GM12878 (cell line): ENCODE measurements at places on chromosomes 6 and 20.

DNA sequence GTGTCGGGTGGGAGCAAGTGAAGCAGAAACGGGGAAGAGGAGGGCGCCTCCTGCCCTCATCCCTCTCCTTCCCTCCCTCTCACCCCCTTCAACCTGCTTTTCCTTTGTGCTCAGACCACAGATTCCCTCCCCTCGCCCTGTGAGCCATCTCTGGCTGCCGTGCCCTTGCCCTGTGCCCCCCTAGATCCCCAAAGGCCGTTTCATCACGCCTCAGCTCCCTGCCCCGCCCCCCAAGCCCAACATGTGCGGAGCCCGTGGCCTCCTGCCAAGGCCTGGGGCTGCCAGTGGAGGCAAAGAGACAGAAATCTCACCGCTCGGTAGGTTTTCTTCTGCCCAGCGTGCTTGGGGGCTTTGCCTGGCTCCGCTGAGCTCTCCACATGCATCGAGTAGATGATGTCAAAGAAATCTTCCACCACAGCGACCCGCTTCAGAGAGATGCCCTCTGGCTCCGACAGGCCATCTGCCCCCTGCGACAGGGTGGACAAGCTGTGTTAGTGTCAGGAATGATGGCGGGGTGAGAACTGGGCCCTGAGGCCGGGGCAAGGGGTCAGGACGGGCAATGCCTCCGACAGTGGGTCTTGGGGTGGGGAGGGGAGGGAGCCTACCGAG, 57.6 kb downstream of the NOL4L start:
- no peak for DNase-seq

- no peak for DNase-seq
Observed at GRCh38 chr6:169851641-169852503, 100.5 kb downstream of the ERMARD start.

- DNase-seq: no peak
Observed at GRCh38 chr6:156283091-156283490, 494.1 kb upstream of the ARID1B start.

DNA sequence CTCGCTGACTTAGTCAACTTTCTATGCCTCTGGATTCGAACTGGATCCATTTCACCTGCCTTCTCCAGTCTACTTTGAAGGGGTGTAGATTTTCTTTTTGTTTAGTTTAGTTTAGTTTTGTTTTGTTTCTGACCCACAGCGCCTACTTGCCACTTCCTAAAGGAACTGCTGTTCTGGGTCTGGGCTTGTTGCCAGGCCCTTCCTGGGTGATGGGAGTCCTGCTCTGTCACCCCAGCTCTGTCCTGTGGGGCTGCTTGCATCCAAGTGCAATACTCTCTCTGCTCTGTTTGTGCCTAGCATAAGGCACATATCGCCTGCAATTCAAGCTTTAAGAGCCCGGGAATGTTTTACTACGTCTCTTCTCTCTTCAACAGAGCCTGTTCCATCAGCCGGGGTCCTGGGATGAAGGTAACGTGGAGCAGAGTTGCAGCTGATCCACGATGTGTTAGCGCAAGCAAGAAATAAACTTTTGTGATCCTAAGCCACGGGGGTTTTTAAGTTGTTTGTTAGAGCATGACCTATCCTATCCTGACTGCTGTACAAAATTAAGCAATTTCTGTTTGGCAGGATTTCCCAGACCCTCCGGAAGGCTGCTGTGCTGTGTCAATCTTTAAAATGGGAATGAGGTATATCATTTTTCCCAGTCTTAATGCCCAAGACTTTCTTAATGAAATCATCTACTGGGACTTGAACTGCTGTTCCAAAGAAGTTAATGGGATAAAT, 30.9 kb upstream of the TAGAP start:
- no peak for DNase-seq

DNA sequence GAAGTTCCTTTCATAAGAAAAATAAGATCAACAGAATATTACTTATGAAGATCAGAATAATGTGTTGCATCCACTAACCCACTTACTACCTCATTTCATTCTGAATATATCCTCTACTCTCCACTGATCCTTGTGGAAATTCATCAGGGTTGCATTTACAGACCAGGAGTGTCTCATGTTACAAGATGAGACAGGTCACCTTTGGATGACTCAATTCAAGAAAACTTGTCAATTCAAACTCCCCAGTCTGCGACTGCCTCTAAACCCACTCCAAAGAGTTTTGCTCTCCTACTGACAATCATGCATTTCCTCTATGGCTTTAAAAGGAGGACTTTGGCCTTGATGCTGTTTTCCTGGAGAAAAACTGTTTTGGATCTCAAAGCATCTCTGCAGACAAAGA, 68.4 kb downstream of the ID4 start:
- no peak for DNase-seq

- DNase-seq: no peak
Observed at GRCh38 chr6:111418971-111419693, 63.9 kb downstream of the REV3L start.

- no peak for DNase-seq
Observed at GRCh38 chr6:138162111-138162954, 594 bp downstream of the ARFGEF3 start.

GRCh38 chr6:35435074-35435837, 16.9 kb upstream of the FANCE start:
- DNase-seq: no peak

DNA sequence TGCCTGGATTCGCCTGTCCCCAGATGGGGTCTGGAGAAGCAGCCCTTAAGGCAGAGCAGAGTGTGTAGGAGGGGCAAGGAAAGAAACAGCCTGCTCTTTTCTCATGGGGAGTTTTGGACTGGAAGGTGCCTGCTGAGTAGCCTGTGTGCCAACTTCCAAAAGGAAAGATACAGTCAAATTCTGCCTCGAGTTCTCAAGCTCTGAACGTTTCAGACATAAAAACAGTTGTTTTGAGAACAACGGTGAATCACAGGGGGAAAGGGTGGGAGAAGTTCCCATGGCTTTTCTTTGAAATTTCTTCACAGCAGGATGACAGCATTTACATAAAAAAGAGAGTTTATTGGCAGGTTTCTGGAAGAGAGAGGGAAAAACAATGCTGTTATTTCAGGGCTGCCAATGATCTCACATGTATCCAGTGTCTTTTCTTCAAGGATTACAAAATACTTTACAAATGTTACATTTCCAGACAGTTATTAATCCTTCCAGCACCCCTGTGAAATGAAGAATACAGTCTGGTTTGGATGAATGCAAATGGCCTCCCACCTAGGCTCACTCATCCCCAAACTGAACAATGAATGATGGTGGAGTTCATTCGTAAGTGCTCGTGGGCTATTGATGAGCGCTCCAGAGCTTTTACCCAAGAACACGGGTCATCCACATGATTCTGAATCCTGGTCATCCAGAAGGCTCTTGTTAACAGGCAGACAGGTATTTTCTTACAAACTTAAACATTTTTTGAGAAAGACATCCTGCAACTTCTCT, 33.8 kb upstream of the ECI2 start:
- no peak for DNase-seq

- DNase-seq: no peak
Observed at GRCh38 chr20:20524756-20525155, 156.9 kb downstream of the INSM1 start.

- DNase-seq: no peak
Observed at GRCh38 chr20:31570735-31571617, 34.1 kb upstream of the ID1 start.
